Left cardiac atrium (tissue), 4 donors: ENCODE measurements at places on chromosomes 5 and 9.

DNA sequence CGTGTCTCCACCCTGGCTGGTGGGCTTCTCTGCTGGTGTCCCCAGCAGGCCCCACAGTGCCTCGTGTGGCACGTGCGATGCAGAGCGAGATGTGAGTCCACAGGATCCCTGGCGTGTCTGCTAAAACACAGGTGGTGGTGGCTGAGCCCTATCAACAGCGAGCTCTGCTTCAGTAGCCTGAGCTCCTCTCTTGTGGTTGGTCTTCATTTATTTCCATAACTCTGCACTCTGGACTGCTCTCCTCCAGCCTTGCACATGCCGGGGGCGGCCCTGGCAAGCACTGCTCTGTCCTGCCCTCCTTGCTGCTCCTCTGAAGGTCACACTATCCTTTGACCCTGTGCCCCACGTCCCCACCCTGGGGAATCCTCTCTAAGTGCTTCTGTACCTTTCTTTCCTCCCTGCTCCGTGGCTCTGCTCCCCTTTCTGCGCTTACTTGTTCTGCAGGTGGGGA, 59.2 kb downstream of the NSUN2 start:
- DNase-seq = no peak

- DNase-seq = no peak
Measured at GRCh38 chr9:109232449-109233237, 65.6 kb upstream of the FRRS1L start.

- DNase-seq = no peak
Measured at GRCh38 chr5:137300411-137301240, 198.5 kb downstream of the SPOCK1 start.

DNA sequence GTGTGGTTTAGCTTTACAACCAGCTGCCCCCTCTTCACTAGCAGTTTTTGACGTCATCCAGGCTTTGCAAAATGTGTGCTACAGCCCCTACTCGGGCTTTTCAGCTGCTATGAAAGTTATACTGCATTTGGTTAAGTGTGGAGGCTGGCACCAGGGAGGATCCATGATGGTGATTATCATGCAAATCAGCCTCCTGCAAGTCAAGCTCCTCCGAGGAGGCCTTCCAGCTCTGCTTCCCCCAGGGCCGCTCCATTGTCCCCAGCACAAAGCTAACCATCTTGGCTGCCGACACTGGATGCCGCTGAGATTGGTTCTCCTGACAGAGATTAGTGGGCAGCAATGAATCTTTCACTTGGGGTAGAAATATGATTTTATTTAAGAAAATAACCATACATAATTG, 159.6 kb downstream of the NR2F1-AS1 start:
- no peak for DNase-seq

DNA sequence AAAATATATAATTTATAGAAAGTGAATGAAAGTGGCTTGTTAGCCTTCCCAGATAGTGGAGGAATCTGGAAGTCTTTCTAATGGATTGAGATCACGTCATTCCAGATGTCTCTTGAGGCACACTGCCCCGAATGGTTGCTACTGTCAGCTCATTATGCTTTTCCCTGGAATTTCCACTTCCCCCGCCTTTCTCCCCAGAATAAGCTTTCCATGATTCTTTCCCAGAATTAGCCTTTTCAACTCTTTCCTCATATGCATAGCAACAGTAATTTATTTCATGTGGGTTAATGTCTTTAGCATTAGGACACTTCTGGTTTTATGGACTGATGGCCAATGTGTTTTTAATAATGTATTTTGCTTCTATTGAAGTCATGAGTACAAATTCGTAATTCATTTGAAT, 81.5 kb downstream of the PALM2AKAP2 start:
- DNase-seq = no peak

- no peak for DNase-seq
Measured at GRCh38 chr9:7788772-7789171, 10.8 kb downstream of the DMAC1 start.

DNA sequence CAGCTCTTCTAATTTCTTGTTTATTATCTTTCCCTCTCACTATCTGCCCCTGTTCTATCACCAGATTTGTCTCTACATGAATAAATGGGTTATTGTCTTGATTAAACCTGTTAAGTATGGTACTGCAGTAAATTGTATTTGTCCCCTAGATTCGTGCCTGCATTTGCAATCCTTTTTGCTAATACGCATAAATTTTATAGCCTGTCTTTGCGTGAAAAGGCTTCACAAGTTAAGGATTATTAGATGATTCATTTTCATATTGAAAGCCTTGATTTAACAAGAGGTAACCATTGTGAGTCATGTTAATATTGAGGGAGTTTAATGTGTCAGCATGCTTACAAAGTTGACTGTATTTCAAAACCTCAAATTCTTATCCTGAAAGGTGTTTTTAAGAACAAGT, 204.6 kb downstream of the PCSK1 start:
- DNase-seq = no peak

DNA sequence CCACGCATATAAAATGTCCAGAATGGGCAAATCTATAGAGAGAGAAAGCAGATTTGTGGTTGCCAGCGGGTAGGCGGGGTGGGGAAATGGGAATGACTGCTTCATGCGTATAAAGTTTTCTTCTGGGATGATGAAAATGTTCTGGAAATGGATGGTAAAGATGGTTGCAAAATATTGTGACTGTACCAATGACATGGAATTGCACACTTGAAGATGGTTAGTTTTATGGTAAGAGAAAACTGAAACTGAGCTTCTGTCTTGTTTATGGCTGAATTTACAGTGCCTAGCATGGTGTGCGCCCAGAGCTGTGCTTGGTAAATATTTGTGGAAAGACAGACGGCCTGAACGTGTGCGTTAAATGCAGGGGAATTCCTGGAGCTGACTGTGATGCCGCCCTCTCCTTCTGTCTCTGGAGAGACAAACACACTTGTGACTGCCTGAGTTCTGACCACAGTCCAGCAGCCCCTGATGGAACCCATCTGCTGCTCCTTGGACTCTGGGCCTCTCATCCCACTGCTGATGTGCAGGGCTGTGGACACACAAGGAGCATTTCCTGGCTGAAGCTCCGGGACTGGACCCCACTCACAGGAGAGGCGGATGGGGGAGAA, 8.6 kb upstream of the PTGES start:
- DNase-seq = peak; percentile 51

GRCh38 chr5:154850255-154851062, at the start of gene FAXDC2:
FAXDC2 (minus strand) TSS chr5:154850603; CDS start chr5:154838178, 12,425 bp downstream.
- DNase-seq = peak; percentile 81

DNA sequence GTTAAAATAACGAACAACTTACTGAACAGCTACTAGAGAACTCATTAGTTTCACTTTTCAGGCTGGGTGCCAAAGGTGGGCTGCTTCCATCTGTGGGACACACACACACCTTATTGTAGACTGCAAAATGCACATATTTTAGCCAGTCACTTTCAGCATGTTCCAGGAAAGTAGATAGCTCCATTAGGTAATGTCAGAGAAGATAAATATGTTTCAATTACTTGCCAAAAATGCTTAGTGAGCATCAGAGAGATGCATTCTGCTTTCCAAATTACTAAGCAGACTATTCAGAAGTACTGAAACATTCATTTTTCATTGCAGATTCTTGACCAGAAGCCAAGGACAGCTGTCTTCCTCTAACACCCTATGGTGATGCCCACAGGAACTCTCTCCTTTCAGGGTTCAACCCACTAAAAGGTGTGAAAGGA, 56.2 kb upstream of the APC start:
- DNase-seq = no peak

- no peak for DNase-seq
Measured at GRCh38 chr5:56812110-56812509, 3.2 kb upstream of the MAP3K1 start.

DNA sequence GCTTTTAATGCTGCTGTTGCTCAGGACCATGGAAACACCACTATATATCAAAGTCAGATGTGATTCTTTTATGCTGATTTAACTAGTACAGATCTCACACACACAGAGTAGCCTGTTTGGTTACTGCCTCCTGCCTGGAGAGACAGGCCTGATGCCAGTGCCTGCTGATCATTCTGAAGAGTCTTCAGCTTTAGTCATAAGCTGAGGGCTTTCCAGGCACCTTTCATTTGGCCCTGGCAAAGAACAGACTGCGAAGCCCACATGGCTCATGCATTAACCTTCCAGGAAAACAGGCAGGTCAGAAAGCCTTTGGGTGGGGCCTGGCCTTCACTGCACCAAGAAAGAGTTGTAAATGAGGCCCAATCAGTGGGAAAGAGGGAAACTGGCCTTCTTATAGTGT, 144.7 kb downstream of the SAXO1 start:
- no peak for DNase-seq
